A549 treated with RU486 at 1 μM for 4 hours (cell line): ENCODE measurements at places on chromosomes 4 and X. TPM values are rescaled to one million over a fixed set of nuclear protein-coding genes. Genes with fewer than 3 reads are reported as not detected.

MAGEC1 gene
- total RNA-seq, result 0.02 to 0.09 TPM (median 0.04 TPM) in 3 of 5 replicates, not detected in the others

MID1IP1 gene
- total RNA-seq, result 26.4 to 39.7 TPM (median 38.2 TPM) in 5 replicates

FGF5 gene
- 0.06 to 0.74 TPM (median 0.34 TPM) in 5 replicates for total RNA-seq

SPINK2 gene
- total RNA-seq, result not detected in 5 replicates

FAM156A gene
- 11.5 to 17.6 TPM (median 14.5 TPM) in 5 replicates for total RNA-seq
